ENCODE measurements at places on chromosomes 12 and 14.

DNA sequence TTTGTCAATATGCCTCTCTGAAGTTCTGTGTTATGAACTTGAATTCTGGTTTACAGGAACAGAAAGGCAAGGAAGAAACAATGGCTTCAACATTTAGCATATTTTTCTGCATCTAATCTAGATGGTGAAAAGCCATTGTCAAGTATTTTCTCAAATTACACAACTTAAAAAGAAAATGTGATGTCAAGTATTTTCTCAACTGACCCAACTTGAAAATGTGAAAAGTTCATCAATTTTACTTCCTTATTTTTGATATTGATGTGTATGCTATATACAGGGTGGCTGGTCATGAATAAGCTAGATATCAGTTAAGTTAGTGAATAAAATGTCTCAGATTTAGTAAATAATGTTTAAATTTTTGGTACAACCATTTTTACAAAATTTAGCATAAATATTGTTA, 196.7 kb downstream of the ALX1 start:
- no peak for DNase-seq

- DNase-seq = no peak
These were observed 30.9 kb upstream of the TUBA1C start for GRCh38 chr12:49233842-49234526.

DNA sequence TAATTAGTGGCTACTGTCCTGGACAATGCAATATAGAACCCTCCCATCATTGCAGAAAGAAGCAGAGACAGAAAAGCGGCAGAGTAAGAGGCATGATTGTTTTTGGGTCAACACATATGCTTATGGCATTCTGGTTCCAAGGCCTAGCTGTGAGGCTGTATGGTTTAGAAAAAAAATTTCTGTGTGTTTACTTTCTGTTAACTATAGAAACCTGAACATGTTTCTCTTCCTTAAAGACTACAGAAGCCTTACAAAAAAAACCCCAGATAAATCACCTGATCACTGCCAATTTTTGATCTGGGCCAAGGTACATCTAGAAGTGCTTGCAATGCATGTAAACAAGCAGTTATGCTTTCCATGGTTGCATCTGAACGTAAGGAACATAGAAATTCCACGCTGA, 100.0 kb upstream of the HECTD1 start:
- no peak for DNase-seq

GRCh38 chr14:54568821-54569595, 2.1 kb downstream of the SAMD4A start:
- DNase-seq = no peak

GRCh38 chr14:64673316-64673715, 30.9 kb upstream of the PLEKHG3 start:
- DNase-seq = no peak

- no peak for DNase-seq
These were observed 650 bp downstream of the GALC start for GRCh38 chr14:87992346-87992717.

- no peak for DNase-seq
These were observed 362.6 kb downstream of the AEBP2 start for GRCh38 chr12:19801941-19802340.

GRCh38 chr14:100371773-100372172, 48.6 kb downstream of the SLC25A47 start:
- DNase-seq = no peak

DNA sequence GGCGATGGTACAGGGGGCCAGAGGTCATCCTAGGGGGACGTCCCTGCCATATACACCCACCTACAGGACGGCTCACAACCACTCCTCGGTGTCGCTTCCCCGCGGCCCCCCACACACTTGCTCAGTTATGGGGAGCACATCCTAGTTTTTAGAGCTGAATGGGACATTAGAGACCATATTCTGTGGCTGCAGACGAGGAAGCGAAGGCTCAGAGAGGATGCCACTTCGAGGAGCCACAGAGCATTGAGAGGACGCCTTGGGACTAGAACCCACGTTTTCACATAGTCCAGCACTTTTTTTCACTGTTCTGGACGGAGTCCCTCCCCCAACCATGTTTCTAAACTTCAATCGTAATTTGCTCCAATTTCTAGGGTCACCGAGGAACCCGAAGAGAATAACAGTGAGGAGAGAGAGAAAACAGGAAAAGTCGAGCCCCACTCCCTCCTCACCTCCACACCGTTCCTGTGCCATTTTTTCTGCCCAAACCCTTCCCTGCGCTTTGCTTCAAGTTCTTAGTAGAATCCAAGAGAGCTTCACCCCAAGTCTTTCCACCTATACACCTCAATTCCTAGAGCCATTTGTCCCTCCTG, 641 bp upstream of the ASCL1 start:
- DNase-seq = no peak

- no peak for DNase-seq
These were observed 20.2 kb downstream of the ATXN2 start for GRCh38 chr12:111578971-111579340.

- DNase-seq = no peak
These were observed 15.2 kb upstream of the RXYLT1 start for GRCh38 chr12:63764481-63764880.

DNA sequence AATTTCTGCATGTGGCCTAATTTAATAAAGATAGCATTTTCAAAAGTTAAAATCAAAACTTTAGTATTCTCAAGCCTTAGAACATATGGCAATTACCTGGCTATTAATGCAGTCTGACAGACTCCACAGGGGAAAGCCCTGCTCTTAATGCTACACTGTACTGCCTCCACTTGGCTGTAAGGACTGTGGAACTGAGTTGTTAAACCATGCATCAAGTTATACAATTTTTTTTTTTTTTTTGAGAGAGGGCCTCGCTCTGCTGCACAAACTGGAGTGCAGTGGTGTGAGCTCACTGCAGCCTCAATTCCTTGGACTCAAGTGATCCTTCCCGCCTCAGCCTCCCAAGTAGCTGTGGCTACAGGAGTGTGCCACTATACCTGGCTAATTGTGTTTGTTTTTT, 19.0 kb upstream of the NDUFA12 start:
- DNase-seq = no peak

Data from NCI-H524 treated with DMSO at 0.1 percent for 48 hours (cell line).